ENCODE measurements at places on chromosomes 5 and 9.

GRCh38 chr9:33620738-33621439 lies 96.8 kb downstream of the ANKRD18B start:
- DNase-seq = no peak

- no peak for DNase-seq
Observed at GRCh38 chr5:171895081-171895480, 109.5 kb downstream of the SMIM23 start.

GRCh38 chr5:165242646-165243045 lies 1737.2 kb downstream of the MAT2B start:
- DNase-seq = no peak

GRCh38 chr9:101702257-101702656 lies 36.2 kb downstream of the GRIN3A start:
- DNase-seq = no peak

DNA sequence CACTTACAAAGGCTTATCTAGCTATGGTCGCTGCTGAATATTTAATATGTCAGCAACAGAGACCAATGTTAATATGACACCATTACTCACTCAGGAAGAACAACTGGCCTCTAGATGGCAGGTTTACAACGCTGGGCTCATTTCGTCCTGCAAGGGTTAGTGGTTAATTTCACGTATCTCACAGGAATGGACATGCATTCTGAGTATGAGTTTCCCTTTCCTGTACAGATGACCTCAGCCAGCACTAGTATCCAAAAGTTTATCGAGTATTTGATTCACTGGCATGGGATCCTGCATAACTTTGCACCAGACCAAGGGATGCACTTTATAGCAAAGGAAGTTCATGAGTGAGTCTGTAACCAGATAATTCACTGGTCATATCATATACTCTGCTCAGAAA lies 8.7 kb upstream of the TRPC7 start:
- no peak for DNase-seq

- no peak for DNase-seq
Observed at GRCh38 chr9:85700330-85700729, 41.4 kb downstream of the AGTPBP1 start.

- DNase-seq = no peak
Observed at GRCh38 chr5:1899201-1899600, 16.5 kb upstream of the IRX4 start.
